T-cell (primary cell): ENCODE measurements at places on chromosomes 4 and X. TPM values are rescaled to one million over a fixed set of nuclear protein-coding genes. Genes with fewer than 3 reads are reported as not detected.
A peak's percentile ranks its signal among the peaks of the same experiment; 100 is the strongest.

MAP7D2 gene
- total RNA-seq: 0.13 TPM

LGI2 gene
- total RNA-seq: not detected

GRCh38 chrX:79161655-79162054 lies 17.2 kb downstream of the GPR174 start:
- peak overlapping the region; percentile 44 for H3K4me3 ChIP-seq
- H3K36me3 ChIP-seq: peaks cover 12% of the 10 kb centered on the region
- peak; percentile 42 for DNase-seq
- H3K4me1 ChIP-seq: peaks cover 28% of the 10 kb centered on the region
- peak overlapping the region; percentile 91 for H3K27ac ChIP-seq

TNMD gene
- total RNA-seq: not detected

GRCh38 chr4:173910891-173911290 lies 372.6 kb downstream of the FBXO8 start:
- DNase-seq: no peak
- H3K27ac ChIP-seq: no peak overlapping the region
- no peaks in the 10 kb centered on the region for H3K36me3 ChIP-seq

ZFP42 gene
- total RNA-seq: not detected

- no peaks in the 10 kb centered on the region for H3K27me3 ChIP-seq
- no peak overlapping the region for H3K27ac ChIP-seq
- H3K4me1 ChIP-seq: no peaks in the 10 kb centered on the region
- peaks cover 18% of the 10 kb centered on the region for H3K36me3 ChIP-seq
- DNase-seq: no peak
Measured at GRCh38 chr4:165095291-165095690, 17.4 kb downstream of the TMEM192 start.

DNA sequence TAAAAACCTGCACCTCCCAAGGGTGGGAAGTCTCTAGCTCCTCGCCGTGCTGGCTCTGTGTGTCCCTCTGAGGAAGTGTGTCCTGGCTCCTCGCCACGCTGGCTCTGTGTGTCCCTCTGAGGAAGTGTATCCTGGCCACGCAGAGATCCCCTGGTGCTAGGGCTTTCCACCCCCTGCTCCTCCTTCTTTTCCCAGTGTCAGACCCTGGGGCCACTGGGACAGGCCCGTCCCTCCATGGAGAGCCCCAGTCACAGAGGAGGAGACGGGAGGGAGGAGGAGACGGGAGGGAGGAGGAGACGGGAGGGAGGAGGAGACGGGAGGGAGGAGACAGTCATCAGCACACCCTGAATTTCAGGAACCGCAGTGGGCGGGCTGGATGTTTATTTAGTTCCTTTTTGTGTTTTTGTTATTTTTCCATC lies 53.8 kb upstream of the HGFAC start:
- DNase-seq: no peak
- no peaks in the 10 kb centered on the region for H3K27me3 ChIP-seq
- H3K4me1 ChIP-seq: peaks cover 7% of the 10 kb centered on the region
- H3K36me3 ChIP-seq: no peaks in the 10 kb centered on the region
- no peak overlapping the region for H3K4me3 ChIP-seq
- no peak overlapping the region for H3K27ac ChIP-seq

DNA sequence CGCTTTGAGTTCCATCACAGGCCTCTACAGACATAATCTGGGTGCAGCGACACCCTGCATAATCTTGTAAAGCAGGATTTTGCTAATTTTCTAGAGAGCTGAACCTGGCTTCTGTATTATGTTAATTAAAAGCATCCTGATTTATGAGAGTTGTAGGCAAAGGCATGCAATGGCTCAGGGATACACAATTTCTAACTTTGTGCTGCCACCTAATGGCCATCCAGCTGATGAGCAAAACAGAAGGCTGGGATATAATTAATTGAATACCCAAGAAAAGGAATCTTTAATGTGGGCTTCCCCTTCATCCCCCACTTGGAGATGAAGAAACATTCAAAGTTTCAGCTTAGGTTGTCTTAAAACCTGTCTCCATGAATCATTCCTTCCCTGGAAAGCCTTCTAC lies 78.1 kb downstream of the BMP15 start:
- no peaks in the 10 kb centered on the region for H3K4me1 ChIP-seq
- DNase-seq: no peak
- H3K4me3 ChIP-seq: no peak overlapping the region
- H3K36me3 ChIP-seq: no peaks in the 10 kb centered on the region
- H3K27me3 ChIP-seq: no peaks in the 10 kb centered on the region

DNA sequence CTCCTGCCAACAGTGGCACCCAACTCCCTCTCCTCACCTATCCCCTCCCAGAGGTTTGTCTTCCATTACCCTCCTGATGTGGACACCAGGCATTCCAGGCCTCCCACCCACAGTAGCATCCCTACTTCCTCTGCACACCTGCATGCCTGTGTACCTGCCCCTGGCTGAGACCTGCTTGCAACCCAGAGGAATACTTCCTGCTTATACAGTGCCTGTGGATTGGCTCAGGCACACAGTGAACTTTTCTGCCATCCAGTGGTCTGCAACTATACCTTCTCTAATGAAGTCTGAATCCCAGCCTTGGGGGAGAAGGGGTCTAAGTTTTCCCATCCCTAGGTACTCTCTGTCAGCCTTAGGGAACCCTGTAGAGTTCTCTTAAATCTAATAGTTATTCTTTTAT lies 169.9 kb downstream of the IQCM start:
- no peak for DNase-seq
- H3K36me3 ChIP-seq: no peaks in the 10 kb centered on the region
- no peak overlapping the region for H3K4me3 ChIP-seq
- H3K27ac ChIP-seq: no peak overlapping the region
- H3K4me1 ChIP-seq: no peaks in the 10 kb centered on the region

TRIM61 gene
- 1.9 TPM for total RNA-seq

DKK2 gene
- not detected for total RNA-seq

MID1 gene
- total RNA-seq: 0.29 TPM

GRCh38 chr4:128876200-128876599 lies 66.7 kb downstream of the JADE1 start:
- H3K36me3 ChIP-seq: peaks cover 10% of the 10 kb centered on the region
- no peaks in the 10 kb centered on the region for H3K27me3 ChIP-seq
- H3K4me3 ChIP-seq: no peak overlapping the region
- DNase-seq: no peak
- H3K4me1 ChIP-seq: no peaks in the 10 kb centered on the region

DNA sequence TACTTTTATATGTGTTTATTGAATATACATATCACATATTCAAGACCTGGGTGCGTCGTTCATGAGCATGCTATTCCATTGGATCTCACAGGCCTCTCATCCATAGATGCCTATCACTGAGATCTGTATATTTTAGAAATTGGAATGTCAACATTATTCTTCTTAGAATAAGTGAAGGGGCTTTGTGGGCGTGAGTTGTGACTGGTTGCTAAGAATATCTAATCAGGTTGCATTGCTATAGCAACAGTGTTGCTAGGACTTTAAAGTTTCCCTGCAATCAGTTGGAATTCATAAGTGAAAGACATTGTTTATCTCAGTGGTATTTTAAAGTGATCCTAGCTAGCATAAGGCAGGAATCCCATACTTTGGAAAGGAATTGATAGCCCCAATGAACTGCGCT lies 36.7 kb upstream of the ANK2 start:
- H3K27me3 ChIP-seq: no peaks in the 10 kb centered on the region
- no peak overlapping the region for H3K4me3 ChIP-seq
- no peak for DNase-seq
- no peaks in the 10 kb centered on the region for H3K36me3 ChIP-seq
- H3K4me1 ChIP-seq: no peaks in the 10 kb centered on the region
- H3K27ac ChIP-seq: no peak overlapping the region

- H3K36me3 ChIP-seq: no peaks in the 10 kb centered on the region
- no peak for DNase-seq
- H3K4me3 ChIP-seq: no peak overlapping the region
- H3K27ac ChIP-seq: no peak overlapping the region
Measured at GRCh38 chr4:121050300-121050699, 22.0 kb downstream of the NDNF start.

DNA sequence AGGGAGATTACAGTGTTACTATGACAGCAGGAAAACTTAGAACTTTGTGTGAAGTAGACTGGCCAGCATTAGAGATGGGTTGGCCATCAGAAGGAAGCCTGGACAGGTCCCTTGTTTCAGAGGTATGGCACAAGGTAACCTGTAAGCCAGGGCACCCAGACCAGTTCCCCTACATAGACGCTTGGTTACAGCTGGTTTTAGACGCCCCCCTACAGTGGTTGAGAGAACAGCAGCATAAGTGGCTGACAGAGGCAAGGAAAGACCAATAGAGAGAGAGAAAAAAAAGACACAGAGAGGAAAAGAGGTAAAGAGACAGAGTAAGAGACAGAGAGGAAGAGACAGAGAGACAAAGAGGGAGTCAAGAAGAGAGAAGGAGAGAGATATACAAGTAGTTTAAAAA lies 144.5 kb downstream of the GC start:
- no peaks in the 10 kb centered on the region for H3K36me3 ChIP-seq
- no peak overlapping the region for H3K27ac ChIP-seq
- no peak for DNase-seq
- H3K4me1 ChIP-seq: no peaks in the 10 kb centered on the region
- H3K27me3 ChIP-seq: peaks cover 2% of the 10 kb centered on the region
- no peak overlapping the region for H3K4me3 ChIP-seq

- H3K27ac ChIP-seq: no peak overlapping the region
- no peaks in the 10 kb centered on the region for H3K4me1 ChIP-seq
- DNase-seq: no peak
- H3K36me3 ChIP-seq: no peaks in the 10 kb centered on the region
- no peaks in the 10 kb centered on the region for H3K27me3 ChIP-seq
Measured at GRCh38 chr4:170736710-170737109, 647.0 kb upstream of the AADAT start.

DNA sequence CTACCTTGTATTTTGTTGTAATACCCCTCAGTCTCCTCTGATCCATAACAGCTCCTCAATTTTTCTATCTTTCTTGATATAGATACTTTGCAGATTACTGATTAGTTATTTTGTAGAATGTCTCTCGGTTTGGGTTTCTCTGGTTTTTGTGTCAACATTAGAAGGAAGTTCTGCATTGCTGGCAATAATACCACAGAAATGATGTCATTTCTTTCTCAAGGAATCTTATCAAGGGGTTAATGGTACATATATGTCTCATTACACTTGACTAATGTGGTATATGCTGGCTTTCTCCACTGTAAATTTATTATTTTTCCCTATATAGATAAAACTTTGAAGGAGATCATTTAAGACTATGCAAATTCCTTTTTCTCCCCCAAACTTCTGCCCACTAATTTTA lies 183.6 kb upstream of the DKK2 start:
- H3K4me3 ChIP-seq: no peak overlapping the region
- H3K36me3 ChIP-seq: no peaks in the 10 kb centered on the region
- H3K27ac ChIP-seq: no peak overlapping the region
- no peaks in the 10 kb centered on the region for H3K4me1 ChIP-seq

GRCh38 chr4:158535130-158535614 lies 13.5 kb downstream of the RXFP1 start:
- no peak for DNase-seq
- H3K36me3 ChIP-seq: no peaks in the 10 kb centered on the region
- no peaks in the 10 kb centered on the region for H3K27me3 ChIP-seq
- no peak overlapping the region for H3K27ac ChIP-seq

IL3RA gene
- 0.75 TPM for total RNA-seq

ADD1 gene
- 256 TPM for total RNA-seq

CSAG3 gene
- total RNA-seq: not detected

- H3K27ac ChIP-seq: no peak overlapping the region
- DNase-seq: no peak
- H3K4me3 ChIP-seq: no peak overlapping the region
- no peaks in the 10 kb centered on the region for H3K4me1 ChIP-seq
- H3K27me3 ChIP-seq: no peaks in the 10 kb centered on the region
- no peaks in the 10 kb centered on the region for H3K36me3 ChIP-seq
Measured at GRCh38 chr4:11739992-11740391, 311.3 kb upstream of the HS3ST1 start.

GPC3 gene
- total RNA-seq: 1.5 TPM

MAGEA9B gene
- total RNA-seq: not detected

XAGE1A gene
- not detected for total RNA-seq

DNA sequence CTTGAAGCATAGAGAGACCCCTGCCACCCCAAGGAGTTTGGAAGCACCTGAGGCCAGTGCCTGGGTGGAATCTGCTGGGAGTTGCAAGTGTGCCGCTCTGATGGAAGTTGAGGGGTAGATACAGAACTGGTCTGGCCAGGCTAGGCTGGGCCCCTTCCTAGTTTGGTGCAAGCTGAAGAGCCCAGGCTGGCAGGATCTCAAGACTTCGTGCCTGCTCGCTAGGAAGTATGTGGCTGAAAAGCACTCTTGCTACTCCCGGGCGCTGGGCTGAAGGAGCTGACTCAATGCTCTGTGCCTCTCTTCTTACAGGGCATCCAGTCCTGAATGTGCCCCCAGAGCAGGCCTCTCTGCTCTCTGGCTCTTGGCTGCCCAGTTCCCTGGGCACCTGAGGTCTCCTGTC lies 51.7 kb upstream of the PJA1 start:
- H3K27me3 ChIP-seq: peaks cover 4% of the 10 kb centered on the region
- DNase-seq: no peak
- no peak overlapping the region for H3K27ac ChIP-seq
- no peaks in the 10 kb centered on the region for H3K4me1 ChIP-seq
- no peaks in the 10 kb centered on the region for H3K36me3 ChIP-seq

- H3K4me3 ChIP-seq: no peak overlapping the region
- no peaks in the 10 kb centered on the region for H3K4me1 ChIP-seq
- H3K27ac ChIP-seq: no peak overlapping the region
- no peak for DNase-seq
- no peaks in the 10 kb centered on the region for H3K27me3 ChIP-seq
Measured at GRCh38 chr4:137700072-137700471, 167.8 kb upstream of the PCDH18 start.

CXCL5 gene
- not detected for total RNA-seq

DNA sequence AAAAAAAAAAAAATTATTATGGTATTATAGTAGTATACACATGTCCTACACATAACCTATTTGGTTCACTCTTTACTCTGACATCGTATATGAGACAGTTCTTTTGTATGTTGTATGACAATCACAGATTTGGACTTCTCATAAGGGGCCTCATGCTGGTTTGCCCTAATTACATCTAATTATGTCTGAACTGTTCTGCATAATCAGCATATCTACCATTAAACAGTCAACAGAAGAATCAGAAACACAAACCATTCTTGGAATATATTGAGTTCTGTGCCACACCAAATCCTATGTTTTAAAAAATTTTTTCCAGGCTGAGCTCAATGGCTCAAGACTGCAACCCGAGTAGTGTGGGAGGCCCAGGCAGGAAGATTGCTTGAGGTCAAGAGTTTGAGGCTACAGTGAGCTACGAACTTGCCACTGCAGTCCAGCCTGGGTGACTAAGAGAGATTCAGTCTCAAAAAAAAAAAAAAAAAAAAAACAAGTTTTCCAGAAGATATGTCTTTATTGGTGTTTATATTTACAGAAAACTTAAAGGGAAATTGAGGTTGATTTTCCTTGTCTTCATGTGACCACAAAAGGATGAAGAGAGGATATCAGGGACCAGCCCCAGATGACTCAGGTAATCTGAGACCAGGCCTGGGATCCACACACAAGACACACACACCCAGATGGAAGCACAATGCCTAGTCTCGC lies 22.2 kb downstream of the TRIM61 start:
- H3K36me3 ChIP-seq: no peaks in the 10 kb centered on the region
- no peak overlapping the region for H3K4me3 ChIP-seq
- DNase-seq: no peak
- no peak overlapping the region for H3K27ac ChIP-seq

GRCh38 chrX:102745857-102746584 lies 25.5 kb downstream of the GPRASP3 start:
- peak overlapping the region; percentile 48 for H3K4me3 ChIP-seq
- DNase-seq: peak; percentile 13
- no peaks in the 10 kb centered on the region for H3K36me3 ChIP-seq
- H3K27ac ChIP-seq: no peak overlapping the region

GRCh38 chr4:85151371-85151770 lies 184.9 kb upstream of the WDFY3 start:
- H3K4me1 ChIP-seq: no peaks in the 10 kb centered on the region
- no peak for DNase-seq
- no peaks in the 10 kb centered on the region for H3K36me3 ChIP-seq
- no peak overlapping the region for H3K27ac ChIP-seq
- H3K4me3 ChIP-seq: no peak overlapping the region
